ENCODE measurements at places on chromosomes 4 and X.

DNA sequence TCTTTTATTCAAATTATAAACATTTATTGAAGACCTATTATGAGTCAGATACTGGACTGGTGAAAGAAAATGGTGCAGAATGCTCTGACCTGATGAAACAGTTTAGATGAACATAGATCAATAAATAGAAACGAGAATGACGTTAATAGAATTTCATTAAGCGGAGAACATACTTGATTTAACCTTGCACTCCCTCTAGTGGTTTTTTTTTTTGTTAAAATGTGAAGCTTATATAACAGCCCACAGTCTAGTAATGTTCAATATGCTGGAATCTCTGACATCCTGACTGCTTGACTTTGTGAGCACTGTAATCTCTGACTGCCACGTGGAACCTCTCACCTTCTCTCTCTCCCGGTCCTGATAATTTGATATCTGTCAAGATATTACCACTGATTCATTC, 32.3 kb downstream of the HDAC8 start:
- peak; percentile 40 for DNase-seq

DNA sequence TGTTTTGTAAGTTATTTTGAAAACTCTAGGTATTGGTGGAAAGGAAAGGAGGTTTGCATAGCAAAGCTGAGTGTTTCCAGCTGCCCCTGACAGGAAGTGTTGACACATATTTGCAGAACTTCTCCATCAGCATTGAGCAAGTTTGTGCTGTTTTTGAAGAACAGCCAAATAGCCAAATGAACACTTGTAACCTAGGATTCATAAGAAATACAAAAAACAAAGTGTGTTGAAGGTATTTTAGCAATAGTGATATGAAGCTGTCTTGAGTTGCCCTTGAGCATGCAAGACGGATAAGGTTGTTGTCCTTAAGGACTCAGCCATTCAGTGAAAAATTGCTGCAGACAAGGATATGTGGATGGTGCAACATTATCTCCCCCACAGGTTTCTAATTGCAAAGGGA, 68.3 kb upstream of the PGM2 start:
- DNase-seq: peak; percentile 70

GRCh38 chrX:68363984-68364383, 69.3 kb downstream of the OPHN1 start:
- DNase-seq: no peak

DNA sequence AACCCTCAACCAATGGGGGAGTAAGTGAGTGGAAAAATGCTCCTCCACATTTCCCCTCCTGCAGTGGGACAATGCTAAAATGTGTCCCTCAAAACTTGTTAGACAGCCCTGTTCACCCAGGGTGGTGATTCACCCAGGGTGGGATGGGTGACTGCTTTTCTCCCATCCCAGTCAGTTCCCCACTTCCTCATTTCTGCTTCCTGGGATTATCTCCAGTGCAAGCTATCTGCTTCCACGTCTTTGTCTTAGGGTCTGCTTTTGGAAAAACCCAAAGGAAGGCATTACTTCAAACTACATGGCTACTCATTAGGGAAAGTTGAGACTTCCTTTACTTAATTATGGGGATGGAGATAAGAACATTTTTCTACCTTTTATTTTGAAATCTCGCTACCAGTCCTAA, 45.5 kb downstream of the ETNPPL start:
- DNase-seq: no peak

GRCh38 chr4:113052379-113052951, 3.0 kb downstream of the ANK2 start:
- peak; percentile 38 for DNase-seq
